ENCODE measurements at places on chromosomes 11 and 22.

GRCh38 chr11:124592627-124593026 lies 18.6 kb upstream of the PANX3 start:
- DNase-seq = no peak

GRCh38 chr22:20852503-20852902 lies 6.1 kb downstream of the PI4KA start:
- no peak for DNase-seq

DNA sequence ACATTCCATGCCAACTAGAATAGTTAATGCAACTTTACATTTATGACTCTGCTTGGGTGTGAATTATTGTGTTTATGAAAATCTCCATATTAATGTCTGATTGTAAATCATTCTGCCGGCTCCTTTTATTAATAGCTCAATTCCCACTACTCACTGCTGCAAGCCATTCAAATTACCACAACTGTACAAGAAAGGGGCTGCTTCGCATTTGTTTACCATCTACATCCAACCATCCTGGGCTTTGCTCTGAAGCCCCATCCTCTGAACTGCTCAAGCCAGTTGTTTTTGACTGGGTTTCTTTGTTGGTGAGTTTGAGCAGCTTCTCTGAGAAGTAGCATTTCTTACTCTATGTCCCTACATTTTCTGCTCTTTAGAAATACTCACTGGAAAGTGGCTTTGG lies 451.6 kb upstream of the CADM1 start:
- DNase-seq = no peak

- DNase-seq = no peak
Observed at GRCh38 chr11:132941761-132942160, 590.5 kb downstream of the OPCML start.

Data from activated naive CD8-positive, alpha-beta T cell treated with anti-CD3 and anti-CD28 coated beads, Interleukin-2, amount 50 U/mL, for 24 hours (primary cell).